ENCODE measurements at places on chromosomes 16 and 17.

- peak; percentile 95 for DNase-seq
These were observed 2.3 kb downstream of the SOX15 start for GRCh38 chr17:7587420-7588151.

- no peak for DNase-seq
These were observed 52.5 kb upstream of the B4GALNT2 start for GRCh38 chr17:49079840-49080663.

- no peak for DNase-seq
These were observed 11.9 kb upstream of the GLIS2 start for GRCh38 chr16:4303973-4304372.

DNA sequence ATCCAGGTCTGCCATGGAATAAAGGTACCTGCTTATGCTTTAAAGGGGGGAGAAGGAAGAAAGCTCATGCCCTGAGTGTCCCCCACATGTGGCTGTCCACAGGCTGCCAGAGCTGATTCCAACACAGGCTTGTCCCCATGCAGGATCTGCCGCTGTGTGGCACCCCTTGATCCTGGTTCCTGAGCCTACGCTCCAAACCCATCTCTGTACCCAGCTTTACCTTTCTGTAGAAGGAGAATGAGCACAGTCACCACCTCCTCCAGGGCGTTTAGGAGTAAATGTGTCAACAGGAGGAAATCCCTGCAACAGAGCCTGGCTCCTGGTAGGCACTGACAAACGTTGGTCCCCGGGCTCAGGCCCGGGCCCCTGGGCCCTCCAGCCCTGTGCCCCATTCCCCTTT is 175.6 kb downstream of the RBFOX3 start:
- no peak for DNase-seq

DNA sequence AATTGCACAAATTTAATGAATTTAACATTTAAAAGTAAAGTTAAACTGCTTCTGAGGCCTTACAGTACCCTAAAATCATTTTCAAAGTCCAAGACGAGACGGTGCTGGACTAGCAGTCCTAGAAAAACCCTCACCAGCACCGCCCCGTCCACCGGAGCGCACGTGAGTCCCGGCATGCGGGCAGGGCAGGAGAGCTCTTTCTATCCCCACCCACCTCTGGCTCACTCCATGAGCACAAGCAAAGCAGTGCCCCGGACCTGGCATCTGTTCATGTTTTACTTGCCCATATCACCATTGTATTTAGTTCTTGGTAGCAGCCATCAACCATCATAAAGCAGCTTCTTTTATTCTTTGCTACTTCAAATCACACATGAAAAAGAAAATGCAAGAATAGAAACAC is 41.7 kb downstream of the ANKRD11 start:
- DNase-seq: no peak

GRCh38 chr16:55214974-55215494 is 109.0 kb upstream of the IRX6 start:
- no peak for DNase-seq

GRCh38 chr16:70512456-70512855 is 10.9 kb downstream of the COG4 start:
- DNase-seq: no peak

GRCh38 chr17:30970831-30971567 is at the start of gene RNF135:
TSS of gene RNF135 (plus strand) at chr17:30971039. CDS start at chr17:30971074, 35 bp downstream.
- peak; percentile 86 for DNase-seq

DNA sequence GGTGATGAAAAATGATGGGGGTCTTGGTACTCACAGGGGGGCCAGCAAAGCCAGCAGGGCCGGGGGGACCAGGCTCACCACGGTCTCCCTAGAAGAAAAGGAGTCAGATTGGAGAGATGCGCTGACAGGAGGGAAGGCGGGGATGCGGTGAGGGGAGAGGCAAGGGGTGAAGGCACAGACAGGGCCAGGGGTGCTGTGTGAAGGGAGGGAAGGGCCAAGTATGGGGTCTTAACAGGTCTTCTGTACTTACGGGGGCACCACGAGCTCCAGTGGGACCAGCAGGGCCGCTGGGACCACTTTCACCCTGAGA is 11.2 kb downstream of the COL1A1 start:
- peak; percentile 46 for DNase-seq

DNA sequence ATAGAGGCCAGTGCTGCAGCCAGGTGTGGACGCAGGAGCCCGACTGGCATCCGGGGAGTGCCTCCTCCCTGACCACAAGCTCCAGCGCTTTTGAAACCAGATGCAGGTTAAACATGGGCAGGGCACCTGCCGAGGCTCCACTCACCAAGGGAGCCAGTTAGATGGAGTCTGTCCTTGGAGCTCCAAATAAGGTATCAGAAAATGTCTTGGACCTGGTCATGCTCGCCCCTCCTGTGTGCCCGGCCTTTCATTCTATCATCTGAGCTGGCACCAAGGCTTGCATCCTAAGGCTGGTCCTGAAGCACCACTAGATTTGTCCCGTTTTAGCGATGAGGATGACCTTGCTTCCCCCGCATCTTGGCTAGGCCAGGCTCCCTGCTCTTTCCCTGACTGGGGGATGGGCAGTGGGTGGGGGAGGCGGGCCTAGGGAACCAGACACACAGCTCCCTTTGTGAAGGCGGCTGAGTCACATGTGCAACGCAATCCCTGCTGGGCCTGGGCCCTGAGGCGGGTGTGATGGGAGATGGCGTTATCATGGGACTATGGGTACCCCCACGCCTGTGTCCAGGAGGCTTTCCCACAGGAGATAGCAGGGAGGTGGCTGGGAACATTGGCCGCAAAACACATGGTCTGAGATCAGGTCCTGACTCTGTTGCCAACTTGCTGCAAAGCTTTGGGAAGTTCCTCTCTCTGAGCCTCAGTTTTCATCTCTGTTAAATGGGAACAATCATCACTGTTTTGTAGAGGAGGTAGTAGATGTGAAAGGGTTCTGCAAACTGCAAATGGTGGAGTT is 5.0 kb upstream of the ADGRG1 start:
- peak; percentile 52 for DNase-seq

Data from astrocyte of the spinal cord (primary cell).